ENCODE measurements at places on chromosomes 5 and 9.

- DNase-seq = no peak
These were observed 86.7 kb downstream of the CAMSAP1 start for GRCh38 chr9:135820661-135821060.

- no peak for DNase-seq
These were observed 58.9 kb downstream of the GPR107 start for GRCh38 chr9:130112538-130113151.

GRCh38 chr5:78889369-78890140, 95.6 kb downstream of the ARSB start:
- DNase-seq = no peak

DNA sequence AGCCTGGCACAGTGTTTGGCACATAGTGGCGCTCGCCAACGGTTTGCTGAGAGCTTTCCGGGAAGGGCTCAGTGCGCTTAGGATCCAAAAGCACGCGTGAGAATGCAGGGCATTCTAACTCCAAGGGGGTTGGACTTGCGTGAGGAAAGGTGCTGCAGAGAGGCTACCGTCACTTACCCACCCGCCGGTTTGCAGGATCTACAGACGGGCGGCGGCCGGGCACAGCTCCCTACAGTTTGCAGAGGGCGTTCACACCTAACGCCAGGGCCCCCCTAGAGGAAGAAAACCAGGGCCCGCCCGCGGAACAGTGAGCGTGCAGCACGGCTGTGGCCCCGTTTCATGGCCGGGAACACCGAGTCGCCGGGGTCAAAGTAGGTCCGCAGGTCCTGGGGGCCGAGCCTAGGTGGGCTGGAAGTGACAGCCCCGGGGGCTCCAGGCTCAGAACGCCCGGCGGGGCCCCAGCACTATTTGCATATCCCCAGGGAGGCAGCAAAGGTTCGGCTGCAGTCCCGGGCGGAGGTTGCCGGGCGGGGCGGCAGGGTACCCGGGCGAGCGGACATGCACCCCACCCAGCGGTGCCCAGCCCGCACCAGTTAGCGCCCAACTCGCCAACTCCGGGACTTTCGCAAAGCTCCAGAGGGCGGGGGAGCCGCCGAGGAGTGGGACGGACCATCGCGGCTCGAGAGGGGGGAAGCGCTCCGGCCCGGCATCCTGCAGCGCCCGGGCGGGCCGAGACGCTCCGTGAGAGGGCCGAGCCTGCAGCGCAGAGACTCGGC, 526 bp upstream of the GALNT10 start:
- peak; percentile 88 for DNase-seq

- no peak for DNase-seq
These were observed 31.2 kb downstream of the NANS start for GRCh38 chr9:98087420-98088354.

- DNase-seq = peak; percentile 30
These were observed 5.9 kb upstream of the EGR1 start for GRCh38 chr5:138459311-138459933.

- no peak for DNase-seq
These were observed 126.7 kb upstream of the GRHPR start for GRCh38 chr9:37295796-37296195.

DNA sequence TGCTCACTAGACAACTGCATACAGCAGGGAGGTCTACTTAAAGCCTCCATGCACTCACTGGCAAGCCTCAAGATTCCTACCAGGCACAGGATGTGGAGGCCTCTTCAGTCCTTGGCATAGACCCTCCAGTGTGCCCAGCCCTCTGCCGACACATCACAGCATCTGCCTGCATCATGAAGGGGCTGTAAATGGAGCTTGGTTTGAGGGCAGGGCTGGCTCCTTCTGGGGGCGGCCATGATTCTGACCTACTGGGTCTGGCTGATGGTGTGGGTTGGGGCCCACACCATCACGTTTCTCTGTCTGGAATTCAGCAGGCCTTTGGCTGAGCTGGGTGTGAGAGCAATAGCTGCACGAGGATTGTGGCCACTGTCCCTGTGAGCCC, 84.9 kb upstream of the SHB start:
- DNase-seq = no peak

DNA sequence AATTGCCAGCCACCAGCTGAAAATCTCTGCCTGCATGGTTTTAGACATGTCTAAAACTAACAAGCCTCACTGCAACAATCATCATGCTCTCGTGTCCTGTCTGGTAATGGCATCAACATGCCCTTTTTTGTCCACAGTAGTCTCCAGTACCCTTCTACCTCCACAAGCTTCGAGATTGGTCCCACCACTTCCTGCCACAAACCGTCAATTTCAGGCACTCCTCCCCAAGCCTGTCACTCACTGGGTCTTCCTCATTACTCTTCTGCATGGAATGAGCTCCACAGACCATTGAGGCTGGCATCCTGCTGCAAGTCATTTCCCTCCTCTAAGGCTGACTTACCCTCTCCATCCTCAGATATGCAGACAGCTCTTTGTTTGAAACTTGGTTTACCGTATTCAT, 9.0 kb downstream of the LPAR1 start:
- DNase-seq = no peak

DNA sequence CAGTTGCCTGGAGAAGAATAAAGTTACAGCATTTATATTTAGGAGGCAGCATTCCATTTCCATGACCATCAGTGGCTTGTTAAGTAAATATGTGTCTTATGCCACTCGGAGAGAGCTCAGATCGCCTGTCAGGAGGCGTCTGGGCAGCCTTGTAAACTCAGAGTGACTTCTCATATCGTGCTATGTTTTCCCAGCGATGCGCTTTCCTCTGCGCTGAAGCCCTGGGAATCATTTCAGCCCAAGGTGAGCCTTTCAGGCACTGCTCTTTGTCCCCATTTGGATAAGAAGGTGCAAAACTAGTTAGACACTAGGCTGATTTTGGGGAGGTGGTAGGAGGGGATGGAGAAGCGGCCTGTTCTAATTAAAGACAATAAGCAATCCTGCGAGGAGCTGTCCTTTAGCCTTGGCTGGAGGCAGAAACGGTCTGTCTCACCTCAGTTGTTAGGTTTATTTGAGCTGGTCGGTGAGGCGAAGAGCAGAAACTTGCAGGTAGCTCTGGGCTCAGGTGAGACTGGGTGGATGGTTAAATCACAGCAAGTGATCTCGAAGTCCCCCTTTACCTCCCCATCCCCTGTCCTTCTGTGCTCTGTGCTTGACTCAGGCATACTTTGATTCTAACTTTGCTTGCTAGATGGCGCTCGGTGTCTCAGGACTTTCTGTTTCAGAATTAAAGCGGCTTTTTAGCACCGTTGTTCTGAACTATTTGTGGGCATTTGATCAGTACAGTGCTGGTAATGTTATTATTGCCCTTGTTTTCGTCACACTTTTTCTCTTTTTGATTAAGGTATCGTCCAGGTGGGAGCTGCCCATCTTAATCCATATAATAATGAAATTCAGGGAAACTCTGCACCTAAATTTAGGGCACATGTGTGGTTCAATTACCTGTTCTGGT, 24.6 kb downstream of the NR2F1 start:
- DNase-seq = peak; percentile 61

- DNase-seq = no peak
These were observed at the start of gene GPSM1 for GRCh38 chr9:136327304-136327974. Gene GPSM1 (plus strand): TSS chr9:136327539. CDS start chr9:136327696, 157 bp downstream.

GRCh38 chr9:107639426-107639825, 149.9 kb upstream of the KLF4 start:
- DNase-seq = no peak

GRCh38 chr5:102554728-102555127, 55.9 kb upstream of the SLCO6A1 start:
- no peak for DNase-seq

DNA sequence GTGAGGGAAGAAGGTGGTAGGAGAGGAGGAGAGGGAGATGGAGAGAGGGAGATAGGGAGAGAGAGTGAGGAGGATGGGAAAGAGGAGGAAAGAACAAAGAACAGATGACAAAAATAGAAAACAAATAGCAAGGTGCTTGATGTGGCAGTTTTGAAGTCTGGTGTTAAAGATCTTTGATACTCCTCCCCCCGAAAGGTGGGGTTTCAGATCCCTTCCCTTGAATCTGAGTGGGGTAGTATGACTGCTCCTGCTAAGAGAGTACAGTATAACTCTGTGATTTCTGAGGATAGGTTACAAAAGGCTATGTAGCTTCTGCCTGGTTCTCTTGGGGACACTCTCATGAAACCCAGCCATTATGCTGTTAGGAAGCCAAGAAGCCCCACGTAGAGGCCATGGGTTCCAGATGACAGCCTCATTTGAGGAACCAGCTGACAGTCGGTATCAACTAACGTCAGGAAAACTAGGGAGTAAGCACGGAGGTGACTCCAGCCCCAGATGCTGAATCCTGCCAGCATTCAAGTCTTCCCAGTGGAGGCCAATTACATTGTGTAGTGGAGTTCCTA, 102.1 kb downstream of the FANCC start:
- no peak for DNase-seq

DNA sequence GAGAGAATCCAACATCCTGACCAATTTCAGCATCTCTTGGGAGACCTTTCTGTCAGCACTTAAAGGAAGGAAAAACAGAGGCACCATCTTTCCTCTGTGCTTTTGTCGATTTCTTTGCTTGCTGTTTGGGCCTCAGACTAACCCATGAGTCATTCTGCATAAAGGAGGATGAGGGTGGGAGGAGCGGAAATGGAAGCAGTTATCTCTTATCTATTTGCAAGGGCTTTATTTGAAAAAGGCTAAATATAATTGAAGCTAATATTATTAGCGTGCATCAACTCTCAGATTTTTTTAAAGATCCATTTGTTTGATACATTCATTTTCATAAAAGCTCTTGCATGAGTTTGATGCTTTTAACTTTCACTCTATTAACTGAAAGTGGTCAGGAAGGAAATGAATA, 72.9 kb downstream of the ZNF622 start:
- no peak for DNase-seq

DNA sequence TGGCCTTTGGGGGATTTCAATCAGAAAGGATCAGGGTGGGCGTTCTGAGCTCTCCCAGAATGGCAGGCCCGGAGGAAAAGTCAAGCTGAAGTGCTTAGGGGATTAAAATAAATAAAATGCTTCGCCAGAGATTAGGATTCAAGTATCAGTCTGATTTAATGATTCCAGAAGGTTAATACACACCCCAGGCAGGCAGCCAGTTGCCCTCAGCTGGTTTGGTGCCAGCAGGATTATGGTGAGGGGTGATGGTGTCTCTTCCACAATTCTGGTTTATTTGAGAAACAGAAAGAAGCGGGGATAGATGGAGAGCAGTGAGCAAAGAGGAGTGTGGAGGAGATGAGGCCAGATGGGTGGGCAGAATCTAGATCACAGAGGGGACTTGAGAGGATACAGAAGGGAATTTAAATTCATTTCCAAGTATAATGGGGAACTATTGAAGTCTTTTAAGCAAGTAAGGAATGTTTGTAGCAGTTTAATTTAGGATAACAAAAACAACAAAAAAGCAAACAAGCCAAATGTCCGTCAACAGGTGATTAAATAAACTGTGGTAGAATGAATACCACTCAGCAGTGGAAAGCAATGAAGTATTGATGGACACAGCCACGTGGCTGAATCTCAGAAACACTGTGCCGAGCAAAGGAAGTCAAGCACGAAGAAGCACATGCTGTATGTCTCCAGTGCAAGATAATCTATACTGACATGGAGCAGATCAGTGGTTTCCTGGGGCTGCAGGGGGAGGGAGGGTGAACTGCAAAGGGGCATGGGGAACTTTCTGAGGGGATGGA, 297.7 kb downstream of the MSX2 start:
- DNase-seq = no peak

DNA sequence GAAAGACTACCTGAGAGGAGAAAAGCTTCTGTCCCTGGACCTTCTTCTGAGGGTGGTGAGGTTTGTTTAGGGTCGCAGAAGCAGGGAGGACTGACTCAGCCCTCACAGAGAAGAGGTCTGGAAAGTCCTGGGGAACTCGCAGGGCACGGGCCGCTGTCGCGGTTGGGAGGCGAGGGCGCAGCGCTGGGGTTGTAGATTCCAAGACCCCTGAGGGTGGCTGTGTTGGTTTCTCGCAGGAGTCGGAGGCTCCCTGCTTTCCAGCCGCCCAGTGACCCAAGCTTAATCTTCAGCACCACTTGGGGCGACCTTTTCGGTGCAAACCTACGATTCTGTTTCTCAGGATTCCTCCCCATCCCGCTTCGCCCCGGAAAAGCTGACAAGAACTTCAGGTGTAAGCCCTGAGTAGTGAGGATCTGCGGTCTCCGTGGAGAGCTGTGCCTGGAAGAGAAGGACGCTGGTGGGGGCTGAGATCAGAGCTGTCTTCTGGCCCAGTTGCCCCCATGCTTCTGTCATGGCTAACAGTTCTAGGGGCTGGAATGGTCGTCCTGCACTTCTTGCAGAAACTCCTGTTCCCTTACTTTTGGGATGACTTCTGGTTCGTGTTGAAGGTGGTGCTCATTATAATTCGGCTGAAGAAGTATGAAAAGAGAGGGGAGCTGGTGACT, 482 bp downstream of the SLC27A6 start:
- no peak for DNase-seq

DNA sequence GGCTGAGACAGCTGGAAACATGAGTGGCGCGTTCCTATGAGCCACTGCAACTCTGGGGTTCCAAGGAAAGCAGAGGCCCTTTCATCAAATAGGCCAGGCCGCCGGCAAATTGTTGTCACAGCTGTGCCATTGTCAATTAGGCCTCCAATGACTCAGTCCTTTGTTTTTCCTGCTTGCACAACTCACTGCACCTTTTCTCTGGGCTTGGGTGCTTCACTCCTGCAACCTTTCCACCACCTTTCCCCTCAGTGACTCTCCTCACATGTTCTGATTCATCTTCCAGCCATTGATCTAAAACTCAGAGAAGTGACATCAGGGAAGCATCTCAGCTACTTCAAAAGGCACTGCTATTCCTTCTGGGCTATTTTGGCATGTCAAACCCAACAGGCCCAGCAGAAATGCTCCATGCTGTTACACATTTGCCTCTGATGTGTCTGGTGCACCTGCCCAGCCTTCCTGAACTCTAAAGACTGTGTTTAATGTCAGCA, 653.7 kb downstream of the NR2F1-AS1 start:
- peak; percentile 16 for DNase-seq

- DNase-seq = no peak
These were observed 39.2 kb downstream of the RCL1 start for GRCh38 chr9:4831944-4832343.

DNA sequence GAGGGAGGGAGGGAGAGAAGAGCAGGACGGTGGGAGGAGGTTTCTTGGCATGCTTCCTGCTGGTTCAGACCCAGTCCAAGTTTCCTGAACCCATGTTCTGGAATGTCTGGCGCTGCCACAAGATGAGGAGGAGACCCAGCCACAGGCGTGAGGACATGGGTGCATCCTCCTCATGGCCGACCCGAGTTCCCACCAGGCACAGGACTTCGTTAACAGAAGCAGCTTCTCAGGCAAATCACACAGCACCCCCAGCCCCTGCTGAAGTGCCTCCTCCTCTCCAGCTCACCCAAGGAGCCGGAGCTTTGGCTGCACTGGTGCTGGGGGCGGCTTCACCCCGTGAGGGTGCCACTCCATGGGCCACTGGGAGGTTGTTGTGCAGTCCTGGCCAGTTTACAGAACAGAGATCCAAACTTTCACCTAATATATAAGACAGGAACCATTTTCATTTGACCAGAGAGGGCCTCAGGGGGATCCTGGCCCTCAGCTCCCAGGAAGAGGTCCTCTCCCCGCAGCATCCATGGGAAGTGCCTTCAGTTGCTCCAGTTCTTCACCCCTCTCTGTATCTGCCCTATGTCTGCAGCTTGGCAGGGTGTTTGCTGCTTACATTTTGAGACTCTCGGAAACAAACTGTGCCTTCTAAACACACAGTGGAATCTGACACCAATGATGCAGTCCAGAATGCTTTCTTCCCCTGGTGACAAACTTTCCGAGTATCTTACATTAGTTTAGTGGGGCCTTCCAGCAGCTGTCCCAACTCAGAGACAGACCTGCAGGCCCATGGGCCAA, 10.2 kb upstream of the NKD2 start:
- DNase-seq = no peak

- DNase-seq = no peak
These were observed 164.1 kb downstream of the HSD17B3 start for GRCh38 chr9:96137671-96138429.

GRCh38 chr9:134995792-134996120, 78.0 kb upstream of the FCN1 start:
- DNase-seq = no peak

Measured in head of caudate nucleus (tissue), 42 donors.